ENCODE measurements at places on chromosomes 2 and 18.

DNA sequence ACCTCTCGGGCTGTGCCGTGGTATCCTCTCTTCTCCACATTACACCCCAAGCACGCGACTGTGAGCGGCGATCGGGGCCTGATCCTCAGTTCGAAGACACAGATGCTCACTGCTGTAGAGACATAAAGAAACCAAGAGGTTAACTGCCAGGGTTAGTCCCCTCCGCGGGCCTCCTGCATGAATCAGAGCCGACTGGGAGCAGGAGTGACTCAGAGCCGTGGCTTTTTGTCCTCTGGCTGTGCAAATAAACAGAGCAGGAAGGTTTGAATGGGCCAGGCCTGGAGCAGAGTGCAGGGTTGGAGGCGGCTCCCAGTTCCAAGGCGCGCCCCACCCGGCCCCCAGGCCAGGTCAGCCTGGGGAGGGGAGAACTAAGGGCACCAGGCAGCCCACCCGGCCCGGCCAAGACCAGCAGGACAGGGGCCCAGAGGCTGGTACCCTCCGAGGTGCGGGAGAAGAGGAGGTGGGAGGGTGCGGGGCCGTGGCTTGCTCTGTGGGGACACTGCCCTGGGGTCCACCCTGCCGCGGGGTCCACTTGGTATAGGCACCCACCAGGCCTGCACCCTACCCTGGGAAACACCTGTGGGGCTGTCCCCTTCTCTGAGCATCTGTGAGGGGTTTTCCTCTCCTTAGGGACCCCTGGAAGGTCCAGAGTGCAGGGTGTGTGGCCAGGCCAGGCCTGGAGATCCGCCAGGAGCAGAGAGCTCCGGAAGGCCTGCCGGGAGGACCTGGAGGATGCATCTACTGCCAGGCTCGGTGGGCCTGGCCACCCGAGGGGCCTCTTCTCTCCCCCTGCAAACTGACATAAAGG is 16.5 kb downstream of the TWIST2 start:
- H3K27me3 ChIP-seq: peaks cover 9% of the 10 kb centered on the region
- DNase-seq: no peak
- no peaks in the 10 kb centered on the region for H3K36me3 ChIP-seq
- H3K4me1 ChIP-seq: no peaks in the 10 kb centered on the region

DNA sequence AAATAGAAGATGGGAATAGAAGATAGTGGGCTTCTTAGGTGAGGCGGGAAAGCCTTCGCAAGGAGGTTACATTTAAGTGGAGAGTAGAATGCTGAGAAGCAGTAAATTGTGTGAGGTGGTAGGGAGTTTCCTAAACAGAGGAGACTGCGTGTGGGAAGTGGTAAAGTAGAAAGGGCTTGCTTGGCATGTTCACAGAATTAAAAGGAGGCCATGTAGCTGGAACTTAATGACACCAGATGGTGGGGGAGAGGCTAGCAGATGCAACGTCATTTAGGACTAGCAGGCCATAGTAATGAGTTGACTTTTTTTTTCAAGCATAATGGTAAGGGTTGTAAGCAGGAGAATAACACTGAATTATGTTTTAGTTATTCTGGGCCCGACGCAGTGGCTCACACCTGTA is 13.0 kb upstream of the RTN4 start:
- DNase-seq: no peak
- H3K27ac ChIP-seq: no peak overlapping the region
- no peaks in the 10 kb centered on the region for H3K36me3 ChIP-seq
- no peak overlapping the region for H3K4me3 ChIP-seq
- H3K4me1 ChIP-seq: peaks cover 2% of the 10 kb centered on the region
- H3K27me3 ChIP-seq: no peaks in the 10 kb centered on the region

DNA sequence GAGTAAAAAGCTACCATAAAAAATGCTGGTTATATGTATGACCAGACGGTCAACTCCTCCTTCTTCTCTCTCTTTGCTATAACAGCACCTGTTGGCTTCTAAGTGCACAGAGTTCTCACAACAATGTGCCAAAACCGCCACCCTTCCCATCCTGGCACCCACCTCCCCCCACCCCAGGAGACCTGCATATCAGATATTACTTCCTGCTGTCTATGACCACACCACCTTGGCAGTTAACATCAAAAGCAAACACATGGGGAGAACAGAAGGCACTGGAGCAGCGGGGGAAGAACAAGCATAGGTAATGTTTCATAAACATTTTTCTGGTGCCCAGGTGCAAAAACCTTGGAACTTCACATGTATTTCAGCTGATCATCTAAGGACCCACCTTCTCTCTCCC is 15.5 kb downstream of the SPRED2 start:
- peaks cover 6% of the 10 kb centered on the region for H3K4me1 ChIP-seq
- no peaks in the 10 kb centered on the region for H3K36me3 ChIP-seq
- no peak for DNase-seq
- H3K27ac ChIP-seq: no peak overlapping the region
- no peak overlapping the region for H3K4me3 ChIP-seq

DNA sequence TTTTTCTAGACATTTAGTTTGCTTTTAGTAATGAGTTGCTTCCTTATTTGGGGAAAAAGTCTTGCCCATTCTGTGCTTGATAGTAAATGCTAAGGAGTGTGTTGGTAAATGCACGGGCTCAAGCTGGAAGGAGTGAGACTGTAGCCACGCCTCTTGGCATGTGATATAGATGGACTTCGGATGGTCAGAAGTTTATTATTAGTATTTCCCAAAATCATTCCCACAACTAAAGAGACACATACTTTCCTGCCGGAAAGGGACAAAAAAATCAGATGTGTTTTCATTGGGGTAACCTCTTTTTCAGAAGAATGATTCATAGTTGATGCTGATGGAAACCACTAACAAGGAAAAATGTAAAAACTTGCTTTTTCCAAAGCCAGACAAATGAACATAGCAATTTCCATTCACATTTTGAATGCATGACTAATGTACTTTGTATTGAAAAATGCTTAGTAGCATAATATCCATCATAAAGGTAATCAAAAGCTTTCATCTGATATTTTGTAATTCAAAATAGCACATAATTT is 133.2 kb downstream of the ZNF532 start:
- no peak overlapping the region for H3K27ac ChIP-seq
- peaks cover 3% of the 10 kb centered on the region for H3K36me3 ChIP-seq
- peaks cover 16% of the 10 kb centered on the region for H3K4me1 ChIP-seq
- H3K27me3 ChIP-seq: no peaks in the 10 kb centered on the region
- DNase-seq: no peak

DNA sequence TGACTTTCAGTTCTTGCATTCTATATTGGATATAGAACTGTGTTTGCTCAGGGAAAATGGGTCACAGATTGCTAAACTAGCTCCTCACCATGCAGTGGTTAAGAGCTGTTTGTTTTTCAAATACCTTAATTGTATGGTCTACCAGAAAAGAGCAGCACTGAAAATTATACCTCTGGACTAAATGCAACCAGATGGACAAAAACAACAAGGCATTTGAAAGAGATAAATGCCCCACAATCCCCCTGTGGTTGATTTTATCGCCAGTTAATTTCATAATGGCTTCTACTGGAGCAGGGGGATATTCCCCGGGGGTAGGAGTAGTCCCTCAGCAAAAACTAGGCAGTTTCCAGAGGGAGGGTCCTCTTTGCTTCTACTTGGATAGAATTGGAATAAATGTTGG is 267.9 kb upstream of the TNP1 start:
- H3K27me3 ChIP-seq: peaks cover 3% of the 10 kb centered on the region
- no peaks in the 10 kb centered on the region for H3K4me1 ChIP-seq
- no peak for DNase-seq
- H3K36me3 ChIP-seq: no peaks in the 10 kb centered on the region
- no peak overlapping the region for H3K4me3 ChIP-seq

- H3K27ac ChIP-seq: no peak overlapping the region
- H3K4me3 ChIP-seq: no peak overlapping the region
- H3K4me1 ChIP-seq: no peaks in the 10 kb centered on the region
- no peaks in the 10 kb centered on the region for H3K27me3 ChIP-seq
- no peak for DNase-seq
These were observed 260.2 kb downstream of the NBAS start for GRCh38 chr2:15300624-15301573.

DNA sequence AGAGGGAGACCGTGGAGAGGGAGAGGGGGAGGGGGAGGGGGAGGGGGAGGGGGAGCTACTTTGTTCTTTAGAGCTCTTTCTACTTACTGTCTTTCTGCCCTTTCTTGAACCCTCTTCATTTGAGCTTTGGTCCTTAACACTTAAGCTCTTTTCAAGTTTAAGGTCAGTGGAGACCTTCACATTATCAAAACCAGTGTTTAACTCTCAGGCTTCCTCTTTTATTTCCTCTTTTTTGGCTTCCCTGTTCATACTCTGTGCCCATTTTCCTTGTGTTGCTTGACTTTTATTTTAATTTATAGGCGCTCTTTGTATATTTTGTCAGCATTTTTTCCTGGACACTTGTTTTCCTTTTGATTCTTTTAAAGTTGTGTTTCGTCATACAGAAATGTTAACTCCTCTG is 37.1 kb downstream of the ACSL3 start:
- peaks cover 8% of the 10 kb centered on the region for H3K36me3 ChIP-seq
- DNase-seq: no peak
- H3K4me1 ChIP-seq: peaks cover 18% of the 10 kb centered on the region
- H3K27me3 ChIP-seq: no peaks in the 10 kb centered on the region

DNA sequence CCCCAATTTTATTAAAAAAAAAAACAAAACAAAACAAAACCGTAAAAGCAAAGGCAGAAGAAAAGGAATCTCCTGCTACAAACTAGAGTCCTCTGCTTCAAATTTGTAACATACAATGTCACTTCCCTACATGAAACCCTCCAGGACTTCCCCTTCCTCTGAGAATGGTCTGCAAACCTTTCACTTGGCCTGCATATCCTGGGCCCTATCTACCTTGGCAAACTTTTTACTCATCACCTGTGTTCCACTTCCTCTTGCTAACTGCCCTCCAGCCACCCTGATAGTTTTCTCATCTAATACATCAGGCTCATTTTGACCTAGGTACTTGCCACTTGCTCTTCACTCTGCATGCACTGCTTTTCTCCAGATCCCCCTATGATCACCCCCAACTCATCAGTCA is 255.5 kb downstream of the ETAA1 start:
- no peaks in the 10 kb centered on the region for H3K4me1 ChIP-seq
- H3K27ac ChIP-seq: no peak overlapping the region
- no peaks in the 10 kb centered on the region for H3K27me3 ChIP-seq
- no peak for DNase-seq
- no peak overlapping the region for H3K4me3 ChIP-seq
- no peaks in the 10 kb centered on the region for H3K36me3 ChIP-seq
